ENCODE measurements at places on chromosomes 3 and 15. TPM values are rescaled to one million over a fixed set of nuclear protein-coding genes. Genes with fewer than 3 reads are reported as not detected.

DNA sequence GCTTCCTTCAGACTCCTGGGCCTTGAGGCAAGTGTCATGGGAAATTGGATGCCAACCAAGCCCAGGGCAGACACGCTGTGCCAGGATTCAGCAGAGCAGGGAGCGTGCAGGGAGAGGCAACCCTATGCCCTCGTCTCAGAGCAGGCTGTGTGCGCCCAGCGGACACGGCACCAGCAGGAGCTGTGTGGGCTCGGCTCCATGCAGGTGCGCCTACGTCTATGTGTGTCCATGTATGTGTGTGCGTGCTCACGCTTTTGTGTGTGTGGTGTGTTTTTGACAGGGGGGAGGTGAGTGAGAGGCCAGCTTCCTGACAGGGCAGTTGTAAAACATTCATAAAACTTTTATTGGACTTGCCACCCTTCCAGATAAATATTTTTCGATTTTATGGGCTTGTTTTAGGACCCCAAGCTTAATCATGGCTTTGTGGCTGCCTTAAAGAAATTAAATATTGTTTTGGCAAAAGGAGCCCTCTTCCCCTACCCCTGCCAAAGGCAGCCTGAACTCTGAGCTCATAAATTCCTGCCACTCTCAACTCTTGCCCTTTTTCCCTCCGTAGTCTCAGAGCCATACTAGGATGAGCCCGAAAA lies 84.4 kb downstream of the DNAJB8 start:
- DNase-seq = no peak

DNA sequence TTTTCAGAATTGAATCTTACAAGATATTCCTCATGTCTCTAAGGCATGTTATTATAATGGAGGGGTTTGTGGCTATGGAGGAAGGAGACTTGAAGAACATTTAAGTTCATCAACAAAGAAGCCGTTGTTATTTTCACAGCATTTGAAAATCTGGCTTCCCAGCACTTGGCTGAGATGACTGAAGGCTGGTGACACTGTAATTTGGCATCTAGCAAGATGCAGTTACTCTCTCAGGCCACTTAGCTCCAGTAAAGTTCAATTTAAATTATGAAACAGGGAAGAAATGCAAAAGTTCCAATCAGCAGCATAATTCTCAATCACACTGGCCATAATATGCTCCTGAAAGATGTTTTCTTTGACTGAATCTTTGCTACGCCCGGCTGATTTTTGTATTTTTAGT lies 139.4 kb upstream of the NUDT16 start:
- no peak for DNase-seq

GRCh38 chr3:10198761-10199649 lies 34.3 kb downstream of the IRAK2 start:
- no peak for DNase-seq

GRCh38 chr3:176041812-176042211 lies 1155.5 kb downstream of the TBL1XR1 start:
- no peak for DNase-seq

Gene CCDC33
- not detected for total RNA-seq

Gene PLA2G4D
- total RNA-seq = not detected

Gene INSYN1
- 10.6 TPM for total RNA-seq
